Stimulated activated CD8-positive, alpha-beta memory T cell treated with anti-CD3 and anti-CD28 coated beads, Interleukin-7, amount 100 ng/mL, for 1 hour (primary cell): ENCODE measurements at places on chromosomes 11 and 22.

- DNase-seq: no peak
These were observed 26.0 kb downstream of the TENM4 start for GRCh38 chr11:79414644-79415317.

DNA sequence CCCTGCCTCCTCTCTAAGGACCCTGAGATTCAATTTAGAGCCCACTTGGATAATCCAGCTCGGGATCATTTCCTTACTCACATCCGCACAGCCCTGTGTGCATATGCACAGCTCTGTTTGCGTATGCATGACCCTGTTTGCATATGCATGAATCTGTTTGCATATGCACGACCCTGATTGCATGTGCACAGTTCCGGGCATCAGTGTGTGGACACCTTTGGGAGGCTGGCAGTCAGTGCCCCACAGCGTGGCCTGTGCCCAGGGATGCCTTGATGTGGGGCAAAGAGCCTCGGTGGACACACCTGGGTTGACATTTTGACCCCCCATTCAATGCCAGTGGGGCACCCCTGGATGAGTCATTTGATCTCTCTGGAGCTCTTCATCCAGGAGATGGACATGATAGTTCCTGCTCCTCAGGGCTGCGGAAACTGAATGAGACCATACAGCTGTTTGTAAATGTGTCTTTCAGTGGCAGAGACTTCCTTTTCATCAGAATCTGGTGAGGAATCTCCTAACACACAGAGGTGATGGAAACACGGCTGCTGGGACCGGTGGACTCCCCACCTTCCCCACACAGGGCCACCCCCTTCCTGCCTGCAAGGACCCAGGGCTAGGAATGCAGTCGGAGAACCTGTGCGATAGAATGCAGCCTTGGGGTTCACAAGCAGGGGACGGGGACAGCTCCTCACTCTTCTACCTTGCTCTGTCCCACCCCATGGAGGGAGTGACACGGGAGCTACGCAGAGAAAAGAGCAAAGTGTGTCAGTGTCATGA, 41.2 kb downstream of the MYEOV start:
- DNase-seq: no peak

DNA sequence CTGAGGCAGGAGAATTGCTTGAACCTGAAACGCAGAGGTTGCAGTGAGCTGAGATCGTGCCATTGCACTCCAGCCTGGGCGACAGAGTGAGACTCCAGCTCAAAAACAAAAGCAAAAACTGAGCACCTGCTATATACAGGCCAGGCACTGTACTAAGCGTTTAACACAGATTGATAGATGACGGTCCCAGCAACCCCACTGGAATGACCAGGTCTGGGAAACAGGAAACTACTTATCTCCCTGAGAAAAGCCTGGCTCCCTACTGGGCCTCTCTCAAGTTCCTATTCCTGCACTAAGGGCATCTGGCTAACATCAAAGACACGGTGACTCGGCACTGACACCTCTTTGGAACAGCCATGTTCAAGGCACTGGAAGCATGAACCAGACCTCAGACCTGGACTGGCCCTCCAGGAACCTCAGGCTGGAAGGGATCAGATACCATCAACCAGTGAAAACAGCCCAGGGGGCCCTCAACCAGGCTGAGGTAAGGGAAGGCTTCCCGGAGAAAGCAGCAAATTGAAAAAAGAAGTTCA, 16.6 kb downstream of the ARAP1 start:
- DNase-seq: no peak

GRCh38 chr11:9568854-9569587, 4.4 kb upstream of the WEE1 start:
- no peak for DNase-seq

GRCh38 chr22:50573491-50574382, 4.5 kb downstream of the CPT1B start:
- no peak for DNase-seq

GRCh38 chr11:126002181-126002580, 56.3 kb downstream of the VSIG10L2 start:
- no peak for DNase-seq
